ENCODE measurements at places on chromosomes 2 and 18.

DNA sequence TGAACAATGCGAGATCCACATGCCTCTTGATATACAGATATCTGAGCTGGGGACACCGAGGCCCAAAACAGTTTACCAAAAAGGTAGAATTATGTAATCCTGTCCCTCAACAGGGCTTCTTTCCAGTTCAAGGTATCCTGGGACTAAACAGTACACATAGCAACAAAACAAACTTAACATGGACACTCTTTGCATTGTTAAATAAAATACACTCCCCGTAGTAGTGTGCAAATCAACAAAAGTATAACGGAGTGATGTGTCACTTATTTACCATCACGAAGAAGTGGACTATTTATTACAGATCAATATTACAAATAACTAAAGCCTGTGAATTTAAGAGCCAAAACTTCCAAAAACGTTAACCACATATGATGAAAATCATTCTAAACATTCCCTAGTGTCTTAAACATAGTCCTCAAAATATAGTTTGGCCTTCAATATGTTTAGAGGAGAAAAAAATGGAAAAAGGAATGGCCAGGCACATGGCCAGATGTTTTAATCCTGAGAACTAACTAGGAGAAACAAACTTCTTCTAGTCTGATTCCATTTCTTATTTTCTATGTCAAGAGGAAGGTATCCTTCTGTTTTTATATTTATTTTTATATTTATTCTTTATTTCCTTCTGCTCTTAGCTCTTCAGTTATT is 377.5 kb downstream of the OSR1 start:
- no peak for DNase-seq

- DNase-seq, result no peak
These were observed 87.5 kb downstream of the TCF4 start for GRCh38 chr18:55500316-55501086.

DNA sequence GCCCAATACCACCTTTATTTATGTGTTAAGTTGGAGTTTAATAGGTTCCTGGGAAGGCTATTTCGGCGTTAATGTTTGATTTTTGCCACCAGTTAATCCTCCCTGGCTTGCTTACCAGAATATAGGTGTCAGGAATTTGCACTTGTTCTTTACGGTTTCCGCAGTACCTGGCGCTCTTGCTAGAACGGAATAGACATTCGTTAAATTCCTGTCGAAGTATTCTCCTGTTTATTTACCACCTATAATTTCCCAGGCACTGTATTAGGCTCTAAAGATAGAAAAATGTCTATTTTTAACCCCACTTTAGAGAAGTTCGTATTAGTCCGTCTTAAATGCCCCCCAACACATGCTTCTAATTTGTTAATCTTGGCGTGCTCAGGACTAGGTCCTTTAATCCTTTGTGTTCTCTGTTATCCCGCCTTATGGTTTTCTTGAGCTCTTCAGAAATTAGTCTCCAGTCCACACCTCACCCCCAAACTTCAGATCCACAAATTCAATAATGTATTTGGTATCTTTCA is 575 bp downstream of the CCDC150 start:
- no peak for DNase-seq

- no peak for DNase-seq
These were observed 12.8 kb downstream of the B3GNT2 start for GRCh38 chr2:62208758-62209114.

DNA sequence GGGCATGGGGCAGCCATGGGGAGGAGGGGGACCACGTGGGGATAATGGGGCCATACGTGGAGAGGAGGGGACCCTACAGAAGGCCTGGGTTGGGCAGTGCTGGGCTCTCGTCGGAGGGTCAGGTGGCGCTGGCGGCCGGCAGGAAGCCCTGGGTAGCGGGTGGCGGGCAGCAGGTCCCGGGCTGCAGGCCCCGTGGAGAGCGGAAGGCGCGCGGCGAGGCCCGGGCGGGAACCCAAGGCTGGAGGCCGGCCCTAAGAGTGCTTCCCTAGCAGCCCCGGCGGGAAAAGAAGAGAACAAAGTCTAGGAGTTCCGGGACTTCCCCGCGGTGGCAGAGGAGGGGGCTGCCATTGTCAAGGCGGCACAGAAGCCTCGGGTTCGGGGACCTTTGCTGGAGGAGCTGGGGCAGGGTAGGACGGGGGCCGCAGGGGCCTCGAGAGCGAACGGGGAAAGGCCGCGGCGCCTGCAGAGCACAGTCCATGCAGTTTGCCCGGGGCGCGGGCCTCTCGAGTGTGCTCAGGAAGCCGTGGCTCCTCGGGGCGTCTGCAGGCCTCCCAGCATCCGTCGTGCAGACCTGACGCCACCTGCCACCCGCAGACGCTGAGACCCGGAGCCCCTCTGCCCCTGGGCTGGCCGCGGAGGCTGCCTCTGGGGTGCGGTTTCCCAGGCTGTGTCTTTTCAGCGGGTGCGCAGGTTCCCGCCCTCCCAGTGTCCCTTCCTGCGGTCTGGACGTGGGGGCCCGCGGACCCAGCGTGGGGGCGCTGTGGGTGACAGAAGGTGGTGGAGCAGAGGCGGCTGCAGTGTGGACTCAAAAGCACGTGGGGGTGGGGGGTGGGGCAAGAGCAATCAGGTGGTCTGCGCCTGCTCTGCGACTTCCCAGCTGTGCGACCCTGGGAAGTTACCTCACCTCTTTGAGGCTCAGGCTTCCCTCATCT is 19.4 kb upstream of the NCL start:
- DNase-seq, result no peak

Measured in glutamatergic neuron (in vitro differentiated cells).